ENCODE measurements at places on chromosomes 16 and 17. TPM values are rescaled to one million over a fixed set of nuclear protein-coding genes. Genes with fewer than 3 reads are reported as not detected.

- H3K27me3 ChIP-seq: peaks cover 2% of the 10 kb centered on the region
- DNase-seq: no peak
- no peaks in the 10 kb centered on the region for H3K36me3 ChIP-seq
- H3K4me1 ChIP-seq: no peaks in the 10 kb centered on the region
- H3K27ac ChIP-seq: no peak overlapping the region
Measured at GRCh38 chr16:77949445-77949844, 72.9 kb upstream of the CLEC3A start.

DNA sequence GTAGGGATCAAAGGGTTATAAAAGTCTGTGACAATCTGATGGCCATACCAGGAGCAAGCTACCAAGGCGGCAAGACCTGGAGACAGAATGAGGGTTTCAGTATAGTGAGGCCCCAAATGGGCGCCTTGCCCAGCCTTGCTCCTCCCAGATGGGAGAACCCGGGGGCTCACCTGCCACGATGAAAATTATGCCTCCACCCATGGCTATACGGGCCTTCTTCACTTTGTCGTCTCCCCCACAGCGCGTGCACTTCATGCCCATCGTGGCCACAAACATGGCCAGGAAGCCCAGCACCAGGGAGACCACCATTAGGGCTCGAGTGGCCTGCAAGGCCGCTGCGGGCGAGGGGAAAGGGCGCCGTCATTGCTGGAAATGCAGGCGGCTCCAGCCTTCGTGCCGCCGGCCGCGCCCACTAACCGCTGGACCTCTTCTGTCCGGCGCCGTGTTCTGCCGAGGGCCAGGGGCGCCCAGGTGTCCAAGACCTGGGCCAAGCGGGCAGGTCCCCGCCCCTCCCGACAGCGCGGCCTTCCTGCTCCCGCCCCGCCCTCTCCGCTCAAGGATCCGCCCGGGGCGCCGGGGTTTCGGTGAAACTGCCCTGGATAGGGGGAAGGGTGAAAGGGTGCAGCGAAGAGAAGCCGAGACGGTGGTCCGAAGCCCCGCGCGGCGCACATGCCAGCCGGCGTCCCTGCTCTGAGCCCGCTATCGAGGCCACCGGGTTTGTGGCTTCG lies 1.5 kb downstream of the CLDN7 start:
- peak; percentile 47 for DNase-seq
- peak overlapping the region; percentile 52 for H3K4me3 ChIP-seq
- H3K27me3 ChIP-seq: peaks cover 24% of the 10 kb centered on the region
- H3K4me1 ChIP-seq: peaks cover 33% of the 10 kb centered on the region

DNA sequence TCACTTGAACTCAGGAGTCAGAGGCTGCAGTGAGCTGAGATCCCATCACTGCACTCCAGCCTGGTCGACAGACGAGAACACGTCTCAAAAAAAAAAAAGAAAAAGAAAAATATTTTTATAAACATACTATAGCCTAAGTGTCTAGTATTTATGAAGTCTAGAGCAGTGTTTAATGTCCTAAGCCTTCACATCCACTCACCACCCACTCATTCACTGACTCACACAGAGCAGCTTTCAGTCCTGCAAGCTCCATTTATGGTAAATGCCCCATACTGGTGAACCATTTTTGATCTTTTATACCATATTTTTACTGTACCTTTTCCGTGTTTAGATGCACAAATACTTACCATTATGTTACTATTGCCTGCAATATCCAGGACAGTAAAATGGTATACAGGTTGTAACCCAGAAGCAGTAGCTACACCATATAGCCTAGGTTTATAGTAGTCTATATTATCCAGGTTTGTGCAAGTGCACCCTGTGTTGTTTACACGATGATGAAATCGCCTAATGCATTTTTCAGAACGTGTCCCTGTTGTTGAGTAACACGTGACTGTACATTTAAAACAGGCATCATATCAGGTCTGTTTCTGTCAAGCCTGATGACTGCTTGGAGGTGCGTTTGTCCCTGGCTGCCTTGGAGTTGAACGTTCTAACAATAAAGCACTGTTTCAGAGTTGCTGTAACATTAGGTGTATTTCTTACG lies 10.1 kb downstream of the NUDT7 start:
- H3K27me3 ChIP-seq: no peaks in the 10 kb centered on the region
- H3K36me3 ChIP-seq: peaks cover 5% of the 10 kb centered on the region
- no peak overlapping the region for H3K4me3 ChIP-seq
- no peak for DNase-seq
- peaks cover 6% of the 10 kb centered on the region for H3K4me1 ChIP-seq

GRCh38 chr16:2023092-2024031 lies 3.3 kb upstream of the NHERF2 start:
- no peaks in the 10 kb centered on the region for H3K36me3 ChIP-seq
- H3K27me3 ChIP-seq: peaks cover 40% of the 10 kb centered on the region
- H3K4me3 ChIP-seq: peak overlapping the region; percentile 66
- DNase-seq: peak; percentile 96
- H3K27ac ChIP-seq: peak overlapping the region; percentile 82

The CCL14 gene
- not detected for total RNA-seq

The GSG1L gene
- total RNA-seq: 0.08 TPM

DNA sequence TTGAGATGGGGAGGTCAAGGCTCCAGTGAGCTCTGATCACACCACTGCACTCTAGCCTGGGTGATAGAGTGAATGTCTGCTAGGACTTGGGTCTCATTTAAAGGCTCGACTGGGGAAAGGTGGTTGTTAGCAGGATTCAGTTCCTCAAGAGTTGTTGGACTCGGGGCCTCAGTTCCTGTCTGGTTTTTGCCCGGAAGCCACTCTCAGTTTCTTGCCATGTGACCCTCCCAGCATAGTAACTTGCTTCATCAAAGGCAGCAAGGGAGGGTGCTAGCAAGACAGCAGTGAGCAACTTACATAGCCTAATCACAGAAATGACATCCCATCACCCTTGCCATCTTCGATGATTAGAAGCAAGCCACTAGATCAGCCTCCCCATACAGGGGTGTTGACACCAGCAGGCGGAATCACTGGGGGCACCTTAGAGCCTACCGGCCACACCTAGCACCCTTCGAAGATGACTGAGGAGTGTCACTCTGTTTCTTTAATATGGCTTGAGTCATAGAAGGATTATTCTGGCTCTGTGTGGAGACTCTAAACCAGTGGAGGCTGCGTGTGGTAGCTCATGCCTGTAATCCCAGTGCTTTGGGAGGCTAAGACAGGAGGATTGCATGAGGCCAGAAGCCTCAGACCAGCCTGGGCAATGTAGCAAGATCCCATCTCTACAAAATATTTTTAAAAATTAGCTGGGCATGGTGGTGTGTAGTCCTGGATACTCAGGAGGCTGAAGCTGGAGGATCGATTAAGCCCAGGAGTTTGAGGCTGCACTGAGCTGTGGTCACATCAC lies 13.2 kb upstream of the SCNN1B start:
- H3K36me3 ChIP-seq: no peaks in the 10 kb centered on the region
- peaks cover 3% of the 10 kb centered on the region for H3K4me1 ChIP-seq
- no peak overlapping the region for H3K4me3 ChIP-seq
- H3K27me3 ChIP-seq: no peaks in the 10 kb centered on the region

DNA sequence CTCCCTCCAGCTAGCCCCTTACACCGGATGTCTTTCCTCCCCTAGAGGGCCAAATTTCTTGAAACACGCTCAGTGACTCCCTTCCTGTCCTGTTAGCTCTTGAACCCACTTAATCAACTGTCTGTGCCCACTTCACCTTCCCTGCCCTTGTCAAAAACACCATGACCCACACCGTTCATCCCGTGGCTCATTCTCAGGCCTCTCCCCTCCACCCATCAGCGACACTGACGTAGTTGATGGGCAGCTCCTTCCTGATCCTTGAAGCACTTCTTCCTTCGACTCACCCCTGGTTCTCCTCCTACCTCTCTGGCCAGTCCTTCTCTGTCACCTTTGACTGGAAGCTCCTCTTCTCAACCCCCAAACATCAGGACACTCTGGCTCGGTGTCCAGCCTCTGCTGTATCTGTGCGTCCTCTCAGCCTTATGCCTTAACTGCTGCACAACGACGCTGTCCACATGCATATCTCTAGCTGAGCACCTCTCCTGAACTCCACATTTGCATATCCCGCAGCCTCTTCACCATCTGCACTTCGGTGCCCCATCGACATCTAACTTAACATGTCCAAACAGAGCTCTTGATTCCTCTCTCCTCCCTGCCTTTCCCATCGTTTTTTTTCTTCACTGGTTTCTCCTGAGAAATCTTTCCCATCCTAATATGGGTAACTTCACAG lies 39.3 kb upstream of the CCDC182 start:
- DNase-seq: no peak
- peaks cover 31% of the 10 kb centered on the region for H3K27me3 ChIP-seq
- no peaks in the 10 kb centered on the region for H3K36me3 ChIP-seq
- H3K4me1 ChIP-seq: no peaks in the 10 kb centered on the region
- H3K4me3 ChIP-seq: no peak overlapping the region

The MT3 gene
- total RNA-seq: 7.5 TPM

- H3K36me3 ChIP-seq: no peaks in the 10 kb centered on the region
- peaks cover 7% of the 10 kb centered on the region for H3K27me3 ChIP-seq
- no peak overlapping the region for H3K27ac ChIP-seq
- H3K4me1 ChIP-seq: peaks cover 28% of the 10 kb centered on the region
- DNase-seq: no peak
Measured at GRCh38 chr17:82278786-82279391, 5.4 kb upstream of the CSNK1D start.

The ABCC6 gene
- not detected for total RNA-seq

The NPIPB13 gene
- 24.3 TPM for total RNA-seq

The P2RX1 gene
- 1.1 TPM for total RNA-seq

DNA sequence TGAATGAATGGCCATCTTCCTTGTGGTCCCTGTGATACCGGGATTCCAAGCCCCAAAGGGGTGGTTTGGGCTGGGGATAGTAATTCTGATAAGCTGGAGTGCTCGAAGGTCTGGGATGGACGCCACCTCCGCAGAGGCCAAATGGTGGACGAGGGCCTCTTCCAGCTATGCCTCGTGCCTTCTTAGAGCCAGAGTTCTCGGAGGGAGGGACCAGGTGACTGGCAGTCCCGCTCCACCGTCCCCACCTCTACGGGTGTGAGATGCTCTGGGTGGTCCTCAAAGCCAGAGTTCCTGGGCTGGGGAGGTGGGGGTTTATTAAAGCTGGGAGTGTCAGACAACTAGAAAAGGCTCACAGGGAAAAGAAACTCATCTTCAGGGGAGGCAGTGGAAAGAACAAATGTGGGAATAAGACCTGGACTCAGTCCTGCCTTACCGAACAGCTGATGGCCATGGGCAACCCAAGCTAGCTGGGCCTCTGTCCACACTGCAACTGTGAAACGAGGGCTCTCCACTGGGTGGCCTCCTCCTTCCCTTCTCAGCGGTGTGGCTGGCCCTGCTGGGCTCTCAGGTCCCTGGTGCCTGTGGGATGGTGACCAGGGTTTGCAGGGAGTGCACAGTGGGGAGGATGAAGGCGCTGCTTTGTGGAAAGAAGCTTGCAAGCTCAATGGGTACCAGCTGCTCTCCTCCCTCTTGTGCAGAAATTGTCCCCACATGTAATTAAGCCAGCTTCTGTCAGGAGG lies 75.2 kb downstream of the N4BP1 start:
- H3K4me3 ChIP-seq: no peak overlapping the region
- no peaks in the 10 kb centered on the region for H3K27me3 ChIP-seq
- H3K4me1 ChIP-seq: peaks cover 37% of the 10 kb centered on the region
- H3K27ac ChIP-seq: no peak overlapping the region
- DNase-seq: no peak

DNA sequence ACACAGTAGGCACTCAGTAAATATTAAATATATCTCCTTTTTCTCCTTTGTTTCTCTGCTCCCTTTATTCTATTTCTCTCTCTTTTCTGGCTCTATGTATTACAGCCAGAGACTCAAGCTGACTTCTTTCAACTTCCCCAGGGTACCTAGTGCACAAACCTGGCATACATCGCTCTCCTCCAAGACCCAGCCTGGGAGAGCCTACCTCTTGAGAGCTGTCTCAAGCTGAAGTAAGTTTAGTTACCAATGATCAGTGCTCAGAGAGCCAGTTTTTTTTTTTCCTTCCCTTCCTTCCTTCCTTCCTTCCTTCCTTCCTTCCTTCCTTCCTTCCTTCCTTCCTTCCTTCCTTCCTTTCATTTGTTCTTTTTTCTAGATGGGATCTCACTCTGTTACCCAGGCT lies 19.8 kb downstream of the TMEM98 start:
- no peak for DNase-seq
- no peak overlapping the region for H3K27ac ChIP-seq
- peaks cover 22% of the 10 kb centered on the region for H3K27me3 ChIP-seq
- no peaks in the 10 kb centered on the region for H3K36me3 ChIP-seq
- no peaks in the 10 kb centered on the region for H3K4me1 ChIP-seq

GRCh38 chr16:76278980-76279379 lies 1.8 kb downstream of the CNTNAP4 start:
- H3K4me3 ChIP-seq: no peak overlapping the region
- H3K4me1 ChIP-seq: no peaks in the 10 kb centered on the region
- H3K27me3 ChIP-seq: no peaks in the 10 kb centered on the region
- DNase-seq: no peak
- H3K27ac ChIP-seq: no peak overlapping the region

DNA sequence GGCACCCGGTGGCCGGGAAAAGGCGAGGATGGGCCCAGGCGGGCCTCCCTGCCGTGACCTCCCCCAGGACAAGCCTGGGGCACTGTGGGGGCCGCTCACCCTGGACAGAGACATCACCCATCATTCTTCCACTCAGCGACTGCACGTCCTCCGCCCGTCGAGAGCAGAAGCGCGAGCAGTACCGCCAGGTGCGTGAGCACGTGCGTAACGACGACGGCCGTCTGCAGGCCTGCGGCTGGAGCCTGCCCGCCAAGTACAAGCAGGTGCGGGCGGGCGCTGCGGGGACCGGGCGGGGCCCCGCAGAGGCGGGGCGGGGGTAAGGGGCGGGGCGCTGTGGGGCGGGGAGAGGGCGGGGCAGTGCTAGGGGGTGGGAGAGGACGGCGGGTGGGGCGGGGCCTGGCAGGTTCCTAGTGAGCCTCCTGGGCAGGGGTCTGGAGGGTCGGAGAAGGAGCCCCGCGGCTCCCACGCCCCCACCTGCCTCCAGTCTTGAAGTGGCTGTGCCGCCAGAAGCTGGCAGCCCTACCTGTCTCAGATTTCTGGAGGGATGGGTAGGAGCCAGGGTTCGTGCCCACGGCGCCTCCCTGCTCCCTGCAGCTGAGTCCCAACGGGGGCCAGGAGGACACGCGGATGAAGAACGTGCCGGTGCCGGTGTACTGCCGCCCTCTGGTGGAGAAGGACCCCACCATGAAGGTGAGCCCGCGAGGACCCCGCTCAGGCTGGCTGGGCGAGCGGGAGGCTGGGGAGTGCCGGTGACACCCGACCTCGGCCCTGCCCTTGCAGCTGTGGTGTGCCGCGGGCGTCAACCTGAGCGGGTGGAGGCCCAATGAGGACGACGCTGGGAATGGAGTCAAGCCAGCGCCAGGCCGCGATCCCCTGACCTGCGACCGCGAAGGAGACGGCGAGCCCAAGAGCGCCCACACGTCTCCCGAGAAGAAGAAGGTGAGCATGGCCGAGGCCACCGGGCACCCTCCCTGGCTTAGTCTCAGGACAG lies 7.5 kb downstream of the NME3 start:
- H3K36me3 ChIP-seq: peaks cover 15% of the 10 kb centered on the region
- H3K4me1 ChIP-seq: peaks cover 3% of the 10 kb centered on the region
- no peak overlapping the region for H3K27ac ChIP-seq
- no peak for DNase-seq
